ENCODE measurements at places on chromosomes 12 and 14. TPM values are rescaled to one million over a fixed set of nuclear protein-coding genes. Genes with fewer than 3 reads are reported as not detected.

The ACOT4 gene
- 0.49 TPM for total RNA-seq

The LRRC43 gene
- total RNA-seq = 0.58 TPM

The CLMN gene
- 41.8 TPM for total RNA-seq

The TROAP gene
- 0.58 TPM for total RNA-seq

Measured in sciatic nerve (tissue), 2 donors.